ENCODE measurements at places on chromosomes 16 and 17. TPM values are rescaled to one million over a fixed set of nuclear protein-coding genes. Genes with fewer than 3 reads are reported as not detected.

DNA sequence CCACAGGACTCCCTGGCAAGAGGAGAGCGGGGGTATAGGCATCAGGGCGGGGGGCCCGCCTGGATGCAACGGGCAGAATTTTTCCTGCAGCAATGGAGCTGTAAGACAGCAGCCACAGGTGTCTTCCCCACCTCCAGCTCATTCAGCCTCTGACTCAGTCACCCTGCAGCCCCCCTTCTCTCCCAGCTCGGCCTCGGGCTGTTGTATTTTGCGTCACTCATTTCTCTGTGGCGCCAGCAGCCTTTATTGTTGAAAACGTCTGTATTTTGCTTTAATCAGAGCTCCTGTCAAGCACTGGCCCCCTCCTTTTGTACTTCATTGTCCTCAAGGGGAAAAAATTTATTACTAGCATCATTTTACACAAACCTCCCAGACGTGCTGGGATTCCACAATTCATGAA, 117.7 kb downstream of the WSCD1 start:
- no peak overlapping the region for H3K27ac ChIP-seq
- H3K36me3 ChIP-seq = no peaks in the 10 kb centered on the region
- H3K27me3 ChIP-seq = no peaks in the 10 kb centered on the region
- DNase-seq = no peak
- no peaks in the 10 kb centered on the region for H3K4me1 ChIP-seq

GRCh38 chr17:4506175-4506813, 7.6 kb downstream of the SPNS2 start:
- no peaks in the 10 kb centered on the region for H3K27me3 ChIP-seq
- H3K27ac ChIP-seq = no peak overlapping the region
- peaks cover 82% of the 10 kb centered on the region for H3K4me1 ChIP-seq
- no peak for DNase-seq
- H3K36me3 ChIP-seq = no peaks in the 10 kb centered on the region

DNA sequence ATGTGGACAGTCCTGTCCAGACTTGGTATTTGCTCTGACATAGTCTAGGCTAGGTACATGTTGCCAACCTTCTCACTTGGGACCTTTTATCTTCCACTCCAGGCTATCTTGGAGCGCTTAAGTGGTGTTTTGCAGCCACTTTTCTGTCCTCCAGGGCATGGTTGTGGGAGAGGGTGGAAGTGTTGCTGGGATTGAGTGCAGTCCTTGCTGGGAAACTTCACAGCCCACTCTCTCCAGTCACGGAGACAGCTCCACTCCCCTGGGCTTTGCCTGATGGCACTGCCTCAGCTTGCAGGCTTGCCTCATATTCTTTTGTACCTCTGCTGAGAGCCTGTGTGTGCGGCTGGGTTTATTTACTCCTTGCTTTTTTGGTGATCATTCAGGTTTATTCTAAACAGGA, 17.4 kb downstream of the RPA1 start:
- H3K4me1 ChIP-seq = no peaks in the 10 kb centered on the region
- H3K27ac ChIP-seq = no peak overlapping the region
- no peak overlapping the region for H3K4me3 ChIP-seq
- H3K36me3 ChIP-seq = peaks cover 21% of the 10 kb centered on the region
- H3K27me3 ChIP-seq = no peaks in the 10 kb centered on the region

- H3K27me3 ChIP-seq = no peaks in the 10 kb centered on the region
- H3K27ac ChIP-seq = no peak overlapping the region
- no peaks in the 10 kb centered on the region for H3K4me1 ChIP-seq
- H3K4me3 ChIP-seq = no peak overlapping the region
Measured at GRCh38 chr17:65656390-65657250, 95.2 kb upstream of the AXIN2 start.

The CLDN9 gene
- total RNA-seq = 11.2 TPM

The MARVELD3 gene
- total RNA-seq = 58.7 TPM

GRCh38 chr17:68182940-68183551, 64.8 kb upstream of the AMZ2 start:
- no peaks in the 10 kb centered on the region for H3K4me1 ChIP-seq
- no peak overlapping the region for H3K4me3 ChIP-seq
- H3K27me3 ChIP-seq = no peaks in the 10 kb centered on the region
- no peaks in the 10 kb centered on the region for H3K36me3 ChIP-seq
- H3K27ac ChIP-seq = no peak overlapping the region
- no peak for DNase-seq

- H3K4me1 ChIP-seq = peaks cover 33% of the 10 kb centered on the region
- H3K27ac ChIP-seq = peak overlapping the region; percentile 22
- no peak for DNase-seq
- H3K27me3 ChIP-seq = no peaks in the 10 kb centered on the region
- no peaks in the 10 kb centered on the region for H3K36me3 ChIP-seq
- H3K4me3 ChIP-seq = no peak overlapping the region
Measured at GRCh38 chr17:61411011-61411260, 11.3 kb downstream of the TBX2 start.

- no peaks in the 10 kb centered on the region for H3K27me3 ChIP-seq
- H3K36me3 ChIP-seq = no peaks in the 10 kb centered on the region
- no peak overlapping the region for H3K27ac ChIP-seq
- H3K4me3 ChIP-seq = no peak overlapping the region
Measured at GRCh38 chr16:57898961-57899360, 72.0 kb downstream of the CNGB1 start.

- no peaks in the 10 kb centered on the region for H3K27me3 ChIP-seq
- H3K27ac ChIP-seq = no peak overlapping the region
- H3K4me1 ChIP-seq = peaks cover 42% of the 10 kb centered on the region
Measured at GRCh38 chr16:53216798-53217197, 162.0 kb downstream of the CHD9 start.

The SLC2A4 gene
- 10.5 TPM for total RNA-seq

The PYY gene
- not detected for total RNA-seq

GRCh38 chr17:7703584-7704479, 1.2 kb upstream of the EFNB3 start:
- no peaks in the 10 kb centered on the region for H3K36me3 ChIP-seq
- H3K27ac ChIP-seq = no peak overlapping the region
- peak; percentile 21 for DNase-seq
- H3K4me3 ChIP-seq = no peak overlapping the region

- peaks cover 9% of the 10 kb centered on the region for H3K36me3 ChIP-seq
- H3K27ac ChIP-seq = no peak overlapping the region
- H3K4me1 ChIP-seq = peaks cover 32% of the 10 kb centered on the region
- H3K4me3 ChIP-seq = no peak overlapping the region
Measured at GRCh38 chr17:39709998-39710964, 10.4 kb downstream of the ERBB2 start.

The CD300E gene
- total RNA-seq = not detected

DNA sequence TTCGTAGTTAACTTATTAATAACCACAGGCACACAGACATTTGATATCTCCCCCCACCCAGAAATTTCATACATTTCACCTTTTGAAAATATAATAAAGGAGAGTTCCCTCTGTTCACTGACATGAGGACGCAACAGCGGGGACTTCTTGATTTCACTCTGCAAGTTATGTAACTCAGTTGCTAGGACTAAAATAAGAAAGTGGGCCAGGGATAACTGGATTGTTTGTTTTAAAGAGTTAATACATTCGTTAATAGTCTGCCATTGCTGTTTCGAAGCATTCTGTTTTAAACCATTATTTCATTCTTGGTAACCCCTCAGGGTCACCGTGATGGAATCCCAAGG, 1.2 kb downstream of the RHOT1 start:
- no peaks in the 10 kb centered on the region for H3K27me3 ChIP-seq
- peak overlapping the region; percentile 58 for H3K4me3 ChIP-seq
- peaks cover 43% of the 10 kb centered on the region for H3K4me1 ChIP-seq
- no peak for DNase-seq

The GUCY2D gene
- not detected for total RNA-seq

The CACNG3 gene
- not detected for total RNA-seq

The PPY gene
- total RNA-seq = 15.5 TPM

DNA sequence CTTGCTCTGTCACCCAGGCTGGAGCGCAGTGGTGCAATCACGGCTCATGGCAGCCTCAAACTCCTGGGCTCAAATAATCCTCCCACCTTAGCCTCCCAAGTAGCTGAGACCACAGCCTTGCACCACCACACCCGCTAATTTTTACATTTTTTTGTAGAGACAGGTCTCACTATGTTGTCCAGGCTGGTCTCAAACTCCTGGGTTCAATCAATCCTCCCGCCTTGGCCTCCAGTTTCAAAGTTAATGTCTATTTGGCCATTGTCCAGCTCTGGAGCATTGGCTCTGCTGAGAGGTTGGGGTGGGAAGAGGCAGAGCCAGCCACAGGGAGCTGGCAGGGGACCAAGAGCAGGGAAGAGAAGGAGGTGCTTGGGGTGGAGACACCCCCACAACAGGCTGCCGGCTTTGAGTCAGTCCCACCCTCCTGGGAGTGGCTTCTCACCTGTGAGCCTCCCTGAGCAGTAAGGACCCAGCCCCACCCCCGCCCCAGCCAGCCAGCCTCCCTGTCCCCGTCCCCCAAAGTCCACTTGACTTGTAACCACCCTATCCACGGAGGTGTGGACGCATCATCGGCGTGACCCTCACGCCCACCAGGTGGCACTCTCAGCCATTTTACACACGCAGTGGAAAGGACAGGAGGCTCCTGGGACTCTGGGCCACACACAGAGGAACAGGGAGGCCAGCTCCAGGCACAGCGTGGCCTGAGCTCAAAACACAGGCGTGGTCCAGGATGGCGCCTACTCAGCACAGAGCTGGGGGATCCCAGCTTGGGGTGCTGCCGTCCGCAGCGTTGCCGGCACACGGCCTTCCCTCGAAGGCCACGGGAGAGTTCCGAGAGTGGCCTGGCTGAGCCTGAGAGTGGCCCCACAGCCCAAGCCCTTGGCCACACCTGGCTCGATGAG, 22.8 kb upstream of the PVALEF start:
- H3K4me1 ChIP-seq = peaks cover 13% of the 10 kb centered on the region
- no peaks in the 10 kb centered on the region for H3K27me3 ChIP-seq
- no peak overlapping the region for H3K4me3 ChIP-seq
- H3K27ac ChIP-seq = no peak overlapping the region
- no peaks in the 10 kb centered on the region for H3K36me3 ChIP-seq
- DNase-seq = peak; percentile 87

DNA sequence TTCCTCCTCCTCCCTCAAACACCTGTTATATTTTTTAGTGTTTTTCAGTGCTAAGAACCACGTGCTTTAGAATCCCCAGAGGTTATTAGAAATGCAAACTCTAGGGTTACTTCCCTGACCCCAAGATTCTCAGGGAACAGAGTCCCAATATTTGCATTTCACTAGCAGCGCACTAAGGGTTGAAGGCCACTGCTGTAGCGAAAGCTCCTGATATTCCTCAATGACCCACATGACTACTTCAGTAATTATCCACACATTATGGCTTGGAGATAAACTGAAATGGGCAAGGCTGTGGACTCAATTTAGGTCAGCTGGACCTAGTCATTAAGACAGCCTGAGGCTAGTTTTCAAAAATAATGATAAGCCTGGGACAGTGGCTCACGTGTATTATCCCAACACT, 78.5 kb upstream of the BCAR1 start:
- no peaks in the 10 kb centered on the region for H3K27me3 ChIP-seq
- no peaks in the 10 kb centered on the region for H3K4me1 ChIP-seq
- H3K36me3 ChIP-seq = no peaks in the 10 kb centered on the region
- DNase-seq = no peak
- H3K4me3 ChIP-seq = no peak overlapping the region

The SPATA32 gene
- total RNA-seq = 1.0 TPM

DNA sequence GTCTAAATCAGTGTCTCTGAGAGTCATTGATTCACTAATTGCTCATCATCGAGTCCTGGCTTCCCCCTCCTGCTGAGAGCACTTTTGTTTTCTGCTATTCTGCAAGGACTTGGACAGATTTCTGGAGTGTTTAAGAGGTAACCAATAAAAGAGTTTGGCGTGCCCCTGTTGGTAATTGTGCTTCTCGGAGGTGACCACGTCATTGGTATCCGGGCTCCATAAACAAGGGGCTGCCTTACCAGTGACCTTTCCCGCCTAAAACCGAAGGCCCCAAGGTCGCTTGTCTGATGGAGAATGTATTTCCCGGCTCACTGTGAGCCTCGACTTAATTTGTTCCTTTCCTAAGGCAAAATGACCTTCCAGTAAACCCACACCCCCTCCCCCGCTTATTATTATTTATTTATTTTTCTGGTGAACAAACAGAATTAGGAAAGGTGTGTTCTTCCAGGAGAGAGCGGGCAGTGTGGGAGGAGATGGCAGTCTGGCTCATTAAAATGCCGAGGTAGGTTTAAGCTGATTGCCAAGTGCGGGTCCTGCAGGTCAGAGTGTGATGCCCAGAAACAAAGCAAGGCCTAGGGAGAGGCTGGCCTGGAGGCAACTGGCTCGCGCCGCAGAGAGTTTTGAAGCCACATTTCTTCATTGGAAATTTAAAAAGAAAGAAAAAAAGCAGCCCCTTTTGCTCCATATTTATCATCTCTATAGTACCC, 30.2 kb downstream of the MSI2 start:
- H3K4me3 ChIP-seq = no peak overlapping the region
- H3K36me3 ChIP-seq = no peaks in the 10 kb centered on the region
- no peak overlapping the region for H3K27ac ChIP-seq
- no peaks in the 10 kb centered on the region for H3K27me3 ChIP-seq
- H3K4me1 ChIP-seq = peaks cover 21% of the 10 kb centered on the region

DNA sequence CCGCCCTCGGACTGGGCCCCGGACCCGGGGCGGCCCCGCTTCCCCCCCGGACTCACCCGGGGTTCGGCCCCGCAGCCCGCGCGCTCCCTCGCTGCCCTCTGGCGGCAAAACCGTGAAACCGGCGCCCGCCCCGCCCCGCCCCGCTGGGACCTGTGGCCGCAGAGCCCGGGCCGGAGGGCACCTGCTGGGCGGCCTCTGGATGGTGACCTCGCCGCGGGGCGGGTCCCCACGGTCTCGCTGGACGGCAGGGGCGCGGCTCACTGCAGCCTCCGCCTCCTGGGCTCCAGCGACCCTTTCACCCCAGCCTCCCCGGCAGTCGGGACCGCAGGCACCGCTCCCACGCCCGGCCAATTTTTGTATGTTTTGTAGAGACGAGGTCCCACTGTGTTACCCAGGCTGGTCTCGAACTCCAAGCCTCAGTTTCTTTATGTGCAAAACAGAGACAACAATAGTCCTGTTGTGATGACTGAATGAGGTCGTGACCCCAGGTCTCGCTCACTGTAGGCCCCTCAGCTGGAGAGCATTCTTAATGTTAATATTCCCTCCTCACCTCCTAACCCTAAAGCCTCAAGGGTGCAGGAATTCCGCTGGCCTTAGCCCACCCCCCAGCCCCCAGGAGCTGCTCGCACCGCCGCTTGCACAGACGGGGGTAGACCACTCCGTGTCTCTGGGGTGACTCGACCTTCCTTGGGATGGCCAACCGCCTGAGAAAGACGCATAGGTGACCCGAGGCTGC, 33.7 kb upstream of the RPH3AL start:
- H3K36me3 ChIP-seq = no peaks in the 10 kb centered on the region
- H3K4me3 ChIP-seq = no peak overlapping the region
- peaks cover 12% of the 10 kb centered on the region for H3K4me1 ChIP-seq
- no peaks in the 10 kb centered on the region for H3K27me3 ChIP-seq

GRCh38 chr16:85485379-85485778, 127.7 kb upstream of the GSE1 start:
- H3K4me1 ChIP-seq = no peaks in the 10 kb centered on the region
- H3K4me3 ChIP-seq = no peak overlapping the region
- H3K27ac ChIP-seq = no peak overlapping the region
- peak; percentile 38 for DNase-seq
- no peaks in the 10 kb centered on the region for H3K36me3 ChIP-seq
- no peaks in the 10 kb centered on the region for H3K27me3 ChIP-seq

GRCh38 chr16:30509081-30509765, 17.1 kb downstream of the ZNF768 start:
- H3K36me3 ChIP-seq = no peaks in the 10 kb centered on the region
- DNase-seq = no peak
- H3K4me1 ChIP-seq = no peaks in the 10 kb centered on the region
- no peak overlapping the region for H3K27ac ChIP-seq
- H3K27me3 ChIP-seq = no peaks in the 10 kb centered on the region
- H3K4me3 ChIP-seq = no peak overlapping the region

The PTRH2 gene
- total RNA-seq = 15.5 TPM

- DNase-seq = no peak
- no peaks in the 10 kb centered on the region for H3K4me1 ChIP-seq
- no peaks in the 10 kb centered on the region for H3K27me3 ChIP-seq
- no peak overlapping the region for H3K4me3 ChIP-seq
- H3K36me3 ChIP-seq = no peaks in the 10 kb centered on the region
- H3K27ac ChIP-seq = no peak overlapping the region
Measured at GRCh38 chr16:86970279-86970678, 346.9 kb downstream of the C16orf95 start.

The ESRP2 gene
- 55.0 TPM for total RNA-seq
